ENCODE measurements at places on chromosomes 3 and 15.

GRCh38 chr3:44355362-44356033 is 16.9 kb downstream of the TCAIM start:
- DNase-seq: no peak

DNA sequence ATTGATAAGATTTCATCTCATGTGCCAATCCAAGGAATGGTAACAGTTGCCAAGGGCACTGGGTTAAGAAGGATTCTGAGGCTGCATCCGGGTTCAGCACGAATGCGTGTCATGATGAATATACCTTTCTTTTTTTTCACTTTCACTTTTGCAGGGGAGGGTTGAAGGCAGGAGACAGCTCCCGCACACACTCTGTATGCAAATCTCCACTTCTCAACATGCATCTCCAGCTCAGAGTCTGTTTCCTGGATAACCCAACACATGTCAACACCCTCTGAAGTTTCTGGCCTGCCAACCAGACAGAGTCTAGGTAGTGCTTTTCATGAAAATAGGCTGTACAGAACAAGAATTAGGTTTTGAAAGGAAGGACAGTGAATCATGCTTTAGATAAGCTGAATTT is 21.6 kb downstream of the B4GALT4 start:
- DNase-seq: no peak

GRCh38 chr3:188581365-188581764 is 427.4 kb downstream of the LPP start:
- no peak for DNase-seq

- DNase-seq: peak; percentile 41
These were observed 25.2 kb downstream of the SNAPC5 start for GRCh38 chr15:66472176-66472999.
